Foreskin keratinocyte (primary cell): ENCODE measurements at places on chromosomes 13 and 19. TPM values are rescaled to one million over a fixed set of nuclear protein-coding genes. Genes with fewer than 3 reads are reported as not detected.

- peak; percentile 12 for DNase-seq
Measured at GRCh38 chr13:94481941-94482340, 2.5 kb upstream of the DCT start.

CLEC4G gene
- total RNA-seq: not detected in 2 replicates

DNA sequence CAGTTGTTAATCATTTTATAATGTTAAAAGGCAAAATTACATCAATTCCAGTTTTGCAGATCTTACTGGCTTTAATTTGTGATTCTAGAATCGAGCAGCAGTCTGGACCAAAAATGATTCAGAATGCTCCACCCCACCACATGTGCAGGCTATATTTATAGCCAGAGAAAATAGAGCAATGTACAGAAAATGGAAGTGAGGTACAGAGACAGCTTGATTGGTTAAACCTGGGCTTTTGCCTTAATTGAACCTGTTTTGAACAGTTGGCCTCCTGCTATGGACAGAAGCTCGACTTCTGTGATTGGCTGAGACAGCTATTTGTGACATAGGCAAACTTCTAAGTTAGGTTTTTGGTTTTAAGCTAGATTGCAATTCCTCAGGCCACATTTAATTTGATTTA, 607.4 kb upstream of the MIR17HG start:
- no peak for DNase-seq

DNA sequence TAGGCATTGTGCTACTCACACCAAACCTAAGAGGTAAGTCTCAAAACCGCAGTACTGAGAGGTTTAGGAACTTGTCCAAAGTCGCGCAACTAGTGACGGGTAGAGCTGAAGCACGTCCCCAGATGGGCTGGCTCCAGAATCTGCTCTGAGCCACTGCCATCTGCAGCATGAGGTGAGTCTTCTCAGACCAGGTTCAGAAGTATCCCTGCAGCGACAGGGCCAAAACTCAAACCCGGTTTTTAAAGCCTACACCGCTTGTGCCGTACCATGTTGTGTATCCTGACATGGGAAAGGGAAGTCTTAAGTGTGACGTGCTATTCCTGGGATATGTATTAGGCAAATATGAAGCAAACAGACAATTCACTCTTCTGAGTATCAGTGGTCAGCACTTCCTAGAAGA, 45.1 kb downstream of the ATP7B start:
- no peak for DNase-seq

GRCh38 chr19:53612762-53613526, 18.9 kb upstream of the DPRX start:
- DNase-seq: no peak

DNA sequence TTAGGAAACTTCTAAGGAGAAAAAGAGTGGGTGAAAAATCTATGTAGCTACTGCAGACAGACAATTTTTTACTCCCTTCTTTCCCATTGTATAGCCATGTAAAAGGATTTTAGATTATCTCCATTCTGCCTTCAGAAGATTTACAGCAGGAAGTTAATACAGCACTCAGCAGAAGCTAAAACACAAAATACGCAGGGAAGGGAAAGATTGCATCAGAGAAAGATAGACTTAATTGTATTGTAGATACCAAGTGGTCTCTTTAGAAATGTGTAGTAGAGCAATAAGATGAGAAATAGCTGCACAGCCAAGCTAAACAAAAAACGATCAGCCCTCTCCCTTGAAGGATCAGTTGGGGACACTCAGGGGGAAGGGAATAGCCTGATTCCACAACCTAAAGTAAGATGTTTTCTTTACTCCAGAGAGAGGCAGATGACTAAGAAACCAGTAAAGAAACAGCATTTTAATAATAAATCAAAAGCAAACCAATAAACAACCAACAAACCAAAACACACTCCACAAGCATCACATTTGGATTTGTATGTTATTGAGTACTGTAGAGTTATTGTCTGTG, 236.7 kb upstream of the SLITRK1 start:
- DNase-seq: no peak

GRCh38 chr13:99046851-99047250, 69.0 kb upstream of the DOCK9 start:
- no peak for DNase-seq

DNA sequence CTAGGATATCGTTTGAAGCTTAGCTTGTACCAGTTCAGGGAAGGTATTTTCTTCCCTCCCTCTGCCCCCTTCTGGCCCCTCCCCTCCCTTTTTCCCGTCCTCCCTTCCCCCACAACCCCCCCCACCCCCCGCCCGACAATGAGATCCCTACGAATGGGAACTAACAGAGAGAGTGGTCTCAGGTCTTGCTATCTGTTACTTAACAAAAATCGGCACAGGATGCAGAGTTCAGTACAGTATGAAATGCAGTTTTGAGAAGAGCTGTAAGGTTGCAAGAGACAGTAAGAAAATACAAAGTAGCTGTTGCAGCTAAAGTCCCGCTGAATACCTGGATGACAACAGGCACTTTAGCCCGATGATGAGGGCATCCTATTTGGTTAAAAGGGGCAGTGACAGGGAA, 3.1 kb upstream of the DACH1 start:
- DNase-seq: no peak

GRCh38 chr13:45231722-45232121, 30.9 kb upstream of the KCTD4 start:
- DNase-seq: no peak

- DNase-seq: peak; percentile 47
Measured at GRCh38 chr13:72104656-72105180, 237.7 kb upstream of the DACH1 start.

DNA sequence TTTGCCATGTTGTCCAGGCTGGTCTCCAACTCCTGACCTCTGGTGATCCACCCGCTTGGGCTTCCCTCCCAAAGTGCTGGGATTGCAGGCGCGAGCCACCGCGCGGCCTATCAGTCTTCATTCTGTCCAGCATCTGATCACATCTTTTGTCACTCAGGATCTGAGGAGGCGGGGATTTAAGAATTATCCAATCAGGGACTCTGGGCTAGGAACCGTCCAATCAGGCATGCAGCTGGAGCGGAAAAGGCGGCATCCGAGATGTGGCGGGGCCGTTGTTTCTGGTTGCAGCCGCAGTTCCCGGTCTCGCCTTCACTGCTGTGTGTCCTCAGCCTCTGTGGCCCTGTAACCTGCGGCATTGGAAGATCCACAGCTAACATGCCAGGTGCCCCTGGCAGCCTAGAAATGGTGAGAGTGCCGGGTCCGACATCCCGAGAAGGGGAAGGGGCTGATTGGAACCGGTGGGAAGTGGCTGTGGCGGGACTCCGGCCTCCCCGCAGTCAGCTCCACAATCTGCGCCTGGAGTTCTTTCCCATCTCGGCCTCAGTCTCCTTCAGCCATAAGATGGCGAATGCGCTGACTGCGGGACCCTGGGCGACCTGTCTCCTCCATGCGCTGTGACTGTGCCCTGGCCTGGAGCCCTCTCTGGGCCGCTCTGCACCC, at the start of gene ZNF729:
TSS of gene ZNF729 (plus strand) at position 291 of the 660 bp plus-strand sequence. CDS start at position 376, 85 bp downstream.
- no peak for DNase-seq
